ENCODE measurements at places on chromosomes 12 and 14.

- no peak for DNase-seq
These were observed 39.6 kb downstream of the SLC15A4 start for GRCh38 chr12:128784030-128784760.

DNA sequence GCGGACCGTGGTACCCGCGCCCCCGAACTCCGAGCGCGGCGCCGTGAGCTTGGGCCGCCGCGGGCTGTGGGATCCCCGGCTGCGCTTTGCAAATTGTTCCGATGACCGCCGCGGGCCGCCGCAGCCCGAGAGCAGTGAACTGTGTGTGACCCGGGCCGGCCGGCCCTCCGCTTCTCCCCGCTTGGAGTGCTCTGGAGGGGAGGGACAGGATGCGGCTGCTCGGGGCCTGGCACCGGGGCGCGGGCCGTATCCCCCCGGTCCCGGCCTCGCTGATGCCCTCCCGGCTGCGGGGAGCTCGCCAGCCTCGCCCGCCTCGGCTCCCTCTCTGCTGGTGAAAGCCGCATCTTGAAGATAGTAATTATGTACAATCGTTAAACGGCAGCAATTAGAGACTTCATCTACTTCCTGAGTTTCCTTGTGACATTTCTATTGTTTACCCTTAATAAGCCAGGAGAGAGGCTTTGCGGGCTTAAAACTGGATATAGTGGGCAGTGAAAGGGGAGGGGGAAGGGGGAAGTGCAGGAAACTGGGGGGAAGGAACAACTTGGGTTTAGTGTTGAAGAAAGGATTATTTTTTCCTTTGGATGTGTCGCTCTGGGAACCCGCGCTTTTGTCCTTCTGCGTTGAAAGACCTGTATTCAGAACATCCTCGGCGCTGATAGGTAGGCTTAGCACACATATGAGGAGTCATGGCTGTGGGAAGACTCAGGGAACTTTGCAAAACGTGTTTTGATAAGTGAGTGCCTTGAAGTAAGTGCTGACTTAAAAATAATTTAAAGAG, 1.2 kb downstream of the PELI2 start:
- DNase-seq: peak; percentile 75

- peak; percentile 69 for DNase-seq
These were observed 59.3 kb downstream of the C14orf132 start for GRCh38 chr14:96098309-96098998.

DNA sequence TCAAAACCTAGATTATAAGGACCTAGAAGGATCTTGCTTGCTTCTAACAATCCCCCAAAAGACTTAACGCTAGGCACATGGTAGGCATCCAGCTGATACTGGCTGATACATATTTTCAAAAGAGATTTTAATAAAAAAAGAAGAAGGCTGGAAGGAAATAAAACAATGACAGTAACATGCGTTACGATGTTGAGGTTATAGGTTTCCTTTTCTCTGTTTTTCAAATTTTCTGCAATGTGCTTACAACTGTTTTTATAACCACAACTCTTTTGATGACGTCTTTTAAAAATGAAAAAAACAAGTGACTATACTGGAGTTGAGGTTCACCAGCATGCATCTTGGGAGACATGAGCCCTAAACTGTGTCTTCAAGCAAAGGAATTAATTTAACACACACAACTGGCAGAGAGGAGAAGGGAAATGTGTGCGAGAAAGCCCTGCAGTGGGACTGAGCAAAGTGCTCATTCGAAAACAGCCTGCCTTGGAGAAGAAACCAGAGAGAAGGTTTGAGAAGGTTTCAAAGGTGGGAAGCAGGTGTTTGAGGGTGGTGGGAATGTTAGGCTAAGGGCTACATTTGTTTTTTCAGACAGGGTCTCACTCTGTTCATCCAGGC, 80.4 kb downstream of the DUSP16 start:
- DNase-seq: no peak

GRCh38 chr14:58778202-58778601, 140.4 kb downstream of the DACT1 start:
- DNase-seq: no peak

GRCh38 chr12:27335364-27336281, 3.0 kb downstream of the BMAL2 start:
- DNase-seq: no peak

- DNase-seq: no peak
These were observed 106.2 kb downstream of the DAAM1 start for GRCh38 chr14:59294662-59294992.

GRCh38 chr14:94001501-94002396, 4.6 kb downstream of the CCDC197 start:
- peak; percentile 74 for DNase-seq

DNA sequence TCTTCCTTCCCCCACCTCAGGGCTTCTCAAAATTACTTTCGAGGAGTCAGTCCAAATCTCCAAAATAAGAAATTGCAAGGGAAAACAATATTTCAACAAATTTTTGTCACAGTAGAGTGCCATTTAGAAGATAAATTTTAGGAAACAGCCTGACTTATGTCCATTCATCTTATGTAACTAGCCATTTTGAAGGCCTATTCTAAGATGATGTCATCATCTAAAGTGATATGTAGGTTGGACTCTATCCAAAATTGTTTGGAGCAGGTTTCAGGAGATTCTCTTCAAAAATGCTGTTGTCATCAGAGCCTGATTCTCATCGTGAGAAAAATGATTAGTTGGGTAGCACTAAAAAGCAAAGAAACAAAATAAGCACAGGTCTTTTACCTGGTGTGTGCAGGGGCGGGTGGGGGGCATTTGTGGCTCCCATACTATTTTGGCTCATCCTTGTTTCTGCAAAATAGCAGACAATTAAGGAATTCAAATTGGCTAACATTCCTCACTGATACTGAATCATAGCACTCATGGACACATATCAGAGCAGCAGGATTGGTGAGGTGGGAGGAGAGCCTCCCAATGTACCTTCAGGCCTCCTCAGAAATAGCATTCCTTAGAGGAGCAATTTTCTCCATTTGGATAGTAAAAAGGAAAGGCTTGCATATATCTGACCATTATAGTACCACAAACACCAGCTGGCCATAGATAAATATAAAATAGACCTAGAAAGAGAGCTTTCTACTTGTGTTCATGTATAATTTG, 360.9 kb upstream of the NAV3 start:
- DNase-seq: no peak

DNA sequence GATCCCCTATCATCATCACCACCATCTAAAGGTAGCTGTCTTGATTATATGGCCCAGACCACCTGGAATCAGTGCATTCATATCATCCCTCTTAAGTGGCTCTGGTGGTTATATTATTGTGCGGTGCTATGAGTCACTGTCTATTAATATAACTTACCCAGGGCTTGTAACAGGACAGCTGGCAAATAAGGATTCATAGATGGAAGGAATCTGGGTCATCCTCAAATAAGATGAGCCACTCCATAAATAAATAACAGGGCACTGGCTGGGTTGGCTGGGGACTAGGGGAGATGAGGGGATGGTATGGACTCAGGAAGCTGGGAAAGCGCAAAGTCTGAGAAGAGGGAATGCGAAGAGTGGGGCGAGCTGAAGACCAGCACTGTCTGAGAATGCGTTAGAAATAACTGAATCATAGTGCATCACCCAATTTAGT, 216.1 kb downstream of the NUAK1 start:
- no peak for DNase-seq

GRCh38 chr14:61444215-61444768, 122.9 kb downstream of the PRKCH start:
- no peak for DNase-seq

DNA sequence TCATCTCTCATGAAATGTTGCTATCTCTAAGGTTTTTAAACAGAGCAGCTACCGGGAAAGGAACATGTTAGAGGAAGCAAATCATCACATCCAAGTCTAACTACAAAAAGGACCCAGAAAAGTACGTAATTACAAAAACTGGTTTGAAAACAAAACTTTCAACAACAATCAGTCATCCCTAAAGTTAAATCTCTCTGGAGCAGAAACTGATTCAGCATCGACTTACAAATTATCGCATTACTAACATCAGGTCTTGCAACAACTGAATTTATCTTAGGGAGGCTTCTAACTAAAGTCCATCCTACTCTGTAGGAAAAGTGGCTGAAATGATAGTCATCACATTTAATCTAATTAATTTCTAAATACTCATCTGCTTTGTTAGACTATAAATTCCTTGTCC, 137.0 kb downstream of the MED13L start:
- DNase-seq: no peak

GRCh38 chr14:59474172-59474571, 9.0 kb upstream of the GPR135 start:
- no peak for DNase-seq

- no peak for DNase-seq
These were observed 14.6 kb downstream of the GALNT8 start for GRCh38 chr12:4734625-4735340.

GRCh38 chr12:18919871-18920511, 182.1 kb downstream of the CAPZA3 start:
- DNase-seq: no peak

DNA sequence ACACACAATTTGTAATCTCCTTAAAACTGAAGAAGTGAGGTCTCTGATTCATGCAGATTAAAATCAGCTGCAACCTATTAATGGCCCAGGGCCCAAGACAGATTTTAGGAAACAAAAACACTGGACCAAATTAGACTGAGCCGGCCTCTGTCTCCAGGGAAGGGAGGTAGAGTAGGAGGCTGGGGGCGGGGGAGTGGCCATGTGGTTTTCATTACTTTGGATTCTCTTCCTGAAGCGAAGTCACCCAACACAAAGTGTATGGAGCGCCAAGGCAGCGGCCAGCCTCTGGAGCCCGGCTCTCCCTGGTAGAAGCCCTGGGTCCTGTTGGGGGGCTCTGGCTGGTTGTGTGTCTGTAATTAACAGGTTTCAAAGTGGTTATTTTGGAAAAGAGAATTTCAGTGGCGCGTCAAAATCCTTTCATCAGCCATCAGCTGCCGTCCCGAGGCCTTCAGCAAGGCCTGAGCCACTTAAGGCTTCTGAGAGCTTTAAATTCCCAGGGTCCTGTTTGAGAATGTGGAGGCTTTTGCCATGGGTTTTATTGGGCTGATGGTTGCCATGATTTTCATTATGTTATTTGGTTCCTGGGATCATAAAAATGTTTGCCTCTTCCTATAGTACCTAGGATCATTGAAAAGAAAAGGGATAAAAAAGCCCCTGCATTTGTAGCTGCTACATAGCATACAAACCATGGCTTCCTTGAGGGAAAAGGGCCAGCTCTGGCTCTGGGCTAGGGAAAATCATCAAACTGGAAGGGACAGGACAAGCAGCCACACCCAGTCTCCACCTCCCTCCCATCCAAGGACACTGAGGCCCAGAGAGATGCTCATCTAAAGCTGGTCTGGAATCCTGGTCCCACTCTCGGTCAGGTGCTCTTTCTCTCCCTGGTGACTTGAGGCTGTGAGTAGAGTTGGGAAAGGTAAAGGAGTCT, 282.4 kb downstream of the ZFP36L1 start:
- no peak for DNase-seq

DNA sequence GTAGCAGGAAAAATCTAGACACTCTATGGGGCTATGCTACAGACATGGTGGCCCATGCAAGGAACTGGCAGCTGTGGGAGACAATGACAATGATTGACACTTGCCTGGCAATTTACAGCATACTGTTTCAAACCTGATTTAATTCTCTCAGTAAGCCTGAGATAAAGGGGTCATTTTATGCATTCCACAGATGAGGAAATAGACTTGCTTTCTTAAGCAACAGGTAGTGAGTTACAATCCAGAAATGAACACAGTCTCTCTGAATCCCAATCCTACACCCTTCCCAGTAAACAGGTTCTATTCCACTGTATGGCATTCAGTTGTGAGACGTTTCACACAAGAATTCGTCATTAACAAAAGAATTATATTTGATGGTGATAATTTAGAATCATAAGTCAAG, 15.5 kb upstream of the PCNX1 start:
- no peak for DNase-seq

DNA sequence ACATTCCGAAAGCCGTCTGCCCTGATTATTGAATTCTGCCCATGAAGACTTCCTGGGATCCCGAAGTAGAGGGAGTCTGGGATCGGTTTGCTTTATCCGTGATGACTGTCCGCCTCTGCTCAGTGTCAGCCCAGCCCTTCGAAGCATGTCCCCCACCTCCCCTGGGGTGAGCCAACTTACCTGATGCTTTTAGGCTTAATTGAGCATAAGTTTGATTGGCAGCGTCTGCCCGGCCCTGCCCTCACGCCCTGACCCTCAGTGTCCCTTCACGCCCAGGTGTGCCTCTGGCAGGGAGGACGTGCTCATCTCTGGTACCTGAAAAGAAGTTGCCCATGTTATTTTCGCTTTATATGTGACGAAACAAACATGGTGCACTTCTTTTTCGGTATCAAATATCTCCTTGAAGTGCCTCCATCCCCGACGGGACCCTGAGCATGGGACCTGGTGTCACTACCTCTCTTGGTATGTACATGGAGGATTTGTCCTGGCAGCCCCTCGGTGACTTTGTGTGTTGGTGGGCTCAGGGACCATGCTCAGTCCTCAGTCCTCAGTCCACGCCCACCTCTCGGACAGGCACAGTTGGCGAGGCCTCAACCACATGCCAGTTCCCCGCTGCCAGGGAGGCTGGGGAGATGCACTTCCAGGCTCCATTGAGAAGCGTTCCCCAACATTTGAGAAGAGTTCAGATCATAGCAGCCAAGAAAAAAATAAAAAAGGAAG, 130.1 kb upstream of the RTL1 start:
- no peak for DNase-seq

- peak; percentile 96 for DNase-seq
These were observed 223.1 kb downstream of the RAD51B start for GRCh38 chr14:68042586-68043210.

GRCh38 chr14:91830777-91831176, 36.6 kb downstream of the TC2N start:
- DNase-seq: peak; percentile 91

DNA sequence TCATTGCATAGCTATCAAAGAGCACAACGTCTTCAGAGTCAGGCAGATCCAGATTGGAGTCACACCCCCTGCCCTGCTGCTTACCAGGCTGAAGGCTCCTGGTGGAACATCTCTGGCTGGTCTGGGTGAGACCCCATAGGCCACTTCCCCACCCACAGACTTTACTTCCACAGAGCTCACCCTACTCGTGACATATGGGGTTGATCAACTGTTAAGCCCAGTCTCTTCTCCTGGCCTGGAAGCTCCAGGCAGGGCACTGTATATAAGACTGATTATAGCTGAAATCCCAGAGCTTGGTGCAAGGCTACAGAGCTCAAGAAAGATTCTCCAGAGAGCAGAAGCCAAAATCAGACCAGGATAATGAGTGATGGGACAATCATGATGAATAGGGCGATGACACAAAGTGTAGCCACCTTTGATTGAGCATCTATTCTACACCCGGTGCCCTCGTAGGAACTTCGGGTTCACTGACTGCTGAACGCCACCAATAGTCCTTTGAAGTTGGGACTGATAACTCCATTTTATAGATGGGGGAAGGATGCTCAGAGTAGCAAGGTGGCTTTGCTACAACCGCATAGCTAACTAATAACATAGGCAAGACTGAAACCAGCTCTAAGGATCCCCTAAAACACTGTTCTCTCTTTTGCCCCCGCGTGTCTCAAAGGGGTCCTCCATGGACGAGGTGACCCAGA, 287.8 kb downstream of the BCL11B start:
- DNase-seq: no peak

- no peak for DNase-seq
These were observed 27.6 kb upstream of the YY1 start for GRCh38 chr14:100211366-100211765.
